ENCODE measurements at places on chromosomes 3 and 15.

DNA sequence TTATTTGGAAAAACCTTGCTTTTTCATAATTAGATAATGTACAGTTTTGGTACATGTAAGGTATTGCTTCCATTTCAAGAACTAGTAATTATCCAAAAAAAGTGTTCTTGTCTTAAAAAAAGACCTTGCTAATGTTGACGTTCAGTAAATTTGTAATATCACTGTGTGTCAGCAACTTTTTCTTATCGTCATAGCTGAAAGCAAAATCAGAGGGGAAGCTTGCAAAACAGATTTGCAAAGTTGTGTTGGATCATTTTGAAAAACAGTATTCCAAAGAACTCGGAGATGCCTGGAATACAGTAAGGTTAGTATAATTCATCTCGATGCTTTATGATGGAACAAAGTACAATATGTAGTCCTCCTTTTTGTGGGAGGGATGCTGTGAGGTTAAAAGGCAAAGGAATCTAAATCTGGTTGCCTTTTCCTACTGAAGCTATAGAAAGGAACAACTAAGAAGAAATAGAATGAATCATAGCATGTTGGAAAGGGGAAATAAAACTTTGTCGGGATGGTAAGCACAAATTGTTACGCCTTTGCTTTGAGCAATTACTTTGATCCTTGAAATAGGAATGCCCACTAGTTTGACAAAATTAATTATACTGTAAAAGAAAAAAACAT, 1.5 kb downstream of the NSUN3 start:
- DNase-seq, result no peak

GRCh38 chr3:46400000-46400734, 6.7 kb downstream of the CCR5AS start:
- DNase-seq, result no peak

DNA sequence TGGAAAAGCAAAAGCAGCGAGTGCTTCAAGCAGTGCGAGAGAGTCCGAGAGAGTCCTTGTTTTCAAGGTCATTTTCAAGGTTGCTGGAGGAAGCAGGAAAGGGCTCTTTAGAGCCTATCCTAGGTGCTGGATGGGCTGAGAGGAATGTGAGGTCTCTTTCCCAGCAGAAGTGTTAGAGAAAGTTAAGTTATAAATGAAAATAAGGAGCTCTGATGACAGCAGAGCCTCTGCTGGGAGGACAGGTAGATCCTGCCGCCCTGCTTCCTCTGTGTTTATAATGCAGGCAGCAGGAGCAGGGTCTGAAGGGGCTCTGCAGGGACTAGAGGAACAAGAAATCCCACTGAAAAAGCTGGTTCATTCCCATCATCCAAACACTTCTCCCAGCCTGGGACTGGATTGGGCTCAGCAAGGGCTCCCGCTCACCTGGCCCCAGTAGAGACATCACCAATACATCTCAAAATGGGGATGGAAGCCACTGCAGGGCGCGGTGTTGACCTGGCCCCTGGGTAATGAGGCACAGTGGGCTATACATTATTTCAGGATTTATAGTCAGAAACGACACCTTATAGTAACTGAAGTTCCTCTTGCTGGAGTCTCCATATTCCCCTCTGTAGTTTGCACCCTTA, 41.5 kb upstream of the RAB6B start:
- no peak for DNase-seq

- DNase-seq, result no peak
Observed at GRCh38 chr3:195869413-195870001, 38.8 kb downstream of the TNK2 start.

- DNase-seq, result no peak
Observed at GRCh38 chr3:167908746-167909503, 173.4 kb downstream of the SERPINI1 start.

DNA sequence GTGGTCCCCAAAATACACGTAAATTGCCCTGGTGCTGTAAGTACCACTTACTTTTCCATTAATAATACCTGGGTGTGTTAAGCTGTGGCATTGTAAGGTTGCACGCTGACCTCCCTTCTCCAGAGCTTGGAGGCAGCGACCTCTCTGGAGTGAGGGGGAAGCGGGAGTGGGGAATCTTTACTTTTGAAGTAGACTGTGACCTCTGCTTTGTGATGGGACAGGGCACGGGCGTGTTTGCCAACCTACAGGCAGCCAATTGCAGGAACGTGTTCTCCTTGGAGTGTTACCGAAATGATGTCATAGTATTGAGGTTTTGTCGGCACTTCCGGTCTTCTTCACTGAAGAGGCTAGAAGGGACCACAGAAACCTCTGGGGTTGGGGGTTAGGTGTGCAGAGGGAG, 227.3 kb upstream of the C2CD4B start:
- no peak for DNase-seq

DNA sequence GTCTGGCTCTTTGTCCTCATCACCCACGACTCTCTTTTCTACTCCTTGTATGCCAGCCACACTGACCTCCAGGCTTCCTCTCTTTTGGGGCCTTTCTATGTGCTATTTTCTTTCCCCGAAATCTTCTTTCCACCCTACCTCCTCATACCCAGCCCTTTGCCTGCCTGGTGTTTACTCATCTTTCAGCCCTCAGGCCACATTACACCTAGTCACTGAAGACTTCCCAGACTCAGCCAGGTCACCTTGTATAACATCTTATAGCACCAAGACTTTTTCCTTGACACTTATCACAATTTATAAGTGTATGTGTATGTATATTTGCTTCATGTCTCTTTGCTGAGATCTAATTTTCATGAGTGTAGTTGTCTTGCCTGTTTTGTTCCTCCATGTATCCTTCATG, 396.4 kb downstream of the NLGN1 start:
- no peak for DNase-seq

DNA sequence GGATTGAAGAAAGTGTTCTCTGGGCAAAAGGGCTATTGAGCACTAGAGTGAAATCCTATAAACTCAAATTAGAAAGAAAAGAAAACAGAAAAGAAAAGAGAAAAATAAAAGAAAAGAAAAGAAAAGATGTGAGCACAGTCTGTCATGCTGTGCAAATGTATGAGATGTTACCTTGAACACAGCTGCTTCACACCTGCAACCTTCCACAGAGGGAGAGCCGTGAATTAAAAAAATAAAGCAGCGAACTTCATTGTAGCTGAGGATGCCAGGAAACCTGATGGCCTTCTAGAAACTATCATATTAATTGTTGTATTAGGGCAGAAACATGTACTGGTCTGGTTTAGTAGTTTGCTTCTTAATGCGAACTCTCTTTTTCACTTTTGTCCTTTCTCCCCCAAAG, 88.0 kb upstream of the SATB1 start:
- no peak for DNase-seq

DNA sequence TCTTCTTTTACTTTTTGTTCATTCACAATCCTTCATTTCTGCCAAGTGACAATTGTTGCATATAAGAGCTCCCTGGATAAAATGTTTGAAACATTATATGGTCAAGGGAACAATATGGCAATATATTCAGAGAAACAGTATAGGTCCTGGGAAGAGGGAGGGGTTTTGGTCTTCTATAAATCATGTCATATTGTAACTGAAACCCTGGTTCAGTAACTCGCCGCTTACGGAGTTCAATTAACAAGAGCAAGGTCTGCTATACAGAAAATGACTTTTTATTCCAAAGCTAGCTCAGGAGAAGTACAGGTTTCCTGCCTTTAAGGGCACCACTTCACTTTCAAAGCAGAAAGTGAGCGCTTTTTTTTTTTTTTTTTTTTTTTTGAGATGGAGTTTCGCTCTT, 522.1 kb upstream of the TGFBR2 start:
- no peak for DNase-seq

DNA sequence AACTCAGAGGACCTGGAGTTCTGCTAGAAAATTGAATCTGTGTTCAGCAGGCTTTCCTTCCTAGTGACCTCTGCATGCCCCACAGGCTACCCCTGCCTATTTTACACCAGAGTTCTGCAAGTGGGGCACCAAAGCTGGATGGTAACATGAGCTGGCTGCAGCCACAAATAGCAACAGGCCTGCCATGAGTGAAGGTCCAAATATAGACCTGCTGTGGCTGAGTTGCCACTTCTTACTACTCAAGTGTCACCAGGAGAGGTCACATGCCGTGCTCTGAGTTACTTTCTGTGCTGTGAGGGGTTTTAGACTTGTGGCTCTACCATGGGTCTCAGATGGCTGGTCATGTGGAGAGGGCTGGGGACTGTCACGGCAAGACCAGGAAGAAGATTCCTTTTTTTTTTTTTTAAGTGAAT, at the start of gene FSD2:
Gene FSD2 (minus strand): TSS at position 76 of the 413 bp plus-strand sequence. CDS start 18,679 bp downstream, outside the sequence.
- no peak for DNase-seq

DNA sequence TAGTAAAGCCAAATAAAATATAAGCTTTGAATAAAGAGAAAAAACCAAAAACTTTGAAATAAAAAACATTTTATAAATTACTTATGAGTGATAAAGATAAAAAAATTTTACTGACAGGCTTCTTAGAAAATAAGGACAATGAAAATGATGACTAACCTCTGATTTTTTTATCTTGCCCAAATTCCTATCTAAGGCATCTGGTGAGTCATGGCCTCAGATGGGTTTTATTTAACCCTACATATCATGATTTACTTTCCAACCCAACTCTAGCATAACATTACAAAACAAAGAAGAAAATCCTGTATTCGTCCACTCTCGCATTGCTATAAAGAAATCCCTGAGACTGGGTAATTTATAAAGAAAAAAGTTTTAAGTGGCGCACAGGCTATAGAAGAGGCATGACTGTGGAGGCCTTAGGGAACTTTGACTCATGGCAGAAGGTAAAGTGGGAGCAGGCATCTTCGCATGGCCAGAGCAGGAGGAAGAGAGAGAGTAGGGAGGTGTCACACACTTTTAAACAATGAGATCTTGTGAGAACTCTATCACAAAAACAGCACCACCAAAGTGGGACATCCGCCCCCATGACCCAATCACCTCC, 152.1 kb downstream of the NEK10 start:
- no peak for DNase-seq

DNA sequence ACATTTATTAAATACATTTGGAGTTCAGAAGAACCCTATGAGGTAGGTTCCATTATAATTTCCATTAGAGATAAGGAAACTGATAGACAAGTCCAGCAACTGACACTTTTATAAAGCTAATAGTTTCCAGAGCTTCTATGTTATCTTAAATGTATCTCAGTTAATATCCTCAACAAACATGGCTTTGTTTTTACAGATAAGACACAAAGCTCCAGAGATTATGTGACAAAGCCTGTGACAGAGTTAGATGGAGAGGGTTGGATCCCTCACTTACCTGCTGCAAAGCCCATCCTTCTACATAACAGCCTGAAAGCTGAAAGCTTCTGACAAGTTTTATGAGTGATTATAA, 473 bp upstream of the COMMD2 start:
- no peak for DNase-seq

DNA sequence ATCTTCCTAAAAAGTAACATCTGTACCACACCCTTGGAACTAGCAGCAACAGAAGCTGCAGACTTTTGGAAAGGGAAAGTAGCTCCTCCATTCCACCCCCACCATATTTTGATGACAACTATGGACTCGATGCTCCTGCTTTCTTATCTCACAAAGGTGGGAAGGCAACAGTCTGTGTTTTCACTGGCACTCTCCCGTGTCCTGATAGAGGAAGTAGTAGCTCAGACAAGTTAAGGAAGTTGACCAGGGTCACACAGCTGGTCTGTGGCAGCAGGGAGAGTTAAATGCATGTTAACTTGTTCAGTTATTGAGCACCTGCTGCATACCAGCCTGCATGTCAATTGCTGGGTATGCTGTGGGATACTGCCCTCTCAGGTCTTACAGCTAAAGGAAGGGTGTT, 33.1 kb downstream of the BHLHE40 start:
- DNase-seq, result no peak
